ENCODE measurements at places on chromosomes 16 and 17.
A peak's percentile ranks its signal among the peaks of the same experiment; 100 is the strongest.

DNA sequence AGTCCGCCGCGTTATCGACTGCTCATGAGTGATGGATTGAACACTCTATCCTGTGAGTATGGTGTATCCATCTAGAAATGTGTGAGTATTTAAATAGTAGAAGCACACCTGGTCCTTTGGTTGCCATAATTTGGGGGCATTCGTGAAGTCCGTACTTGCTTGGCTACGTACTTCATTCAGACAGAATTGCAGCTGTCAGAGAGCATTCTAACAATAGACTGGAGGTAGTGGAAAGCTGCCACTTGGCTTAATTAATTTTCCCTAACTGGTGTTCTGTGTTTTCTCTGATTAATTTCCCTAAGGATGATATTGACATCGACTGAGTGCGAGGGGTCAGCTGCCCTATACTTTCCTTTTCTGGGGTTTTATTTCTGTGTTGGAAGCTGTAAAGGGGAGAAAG, 14.1 kb downstream of the RPA1 start:
- DNase-seq = no peak

GRCh38 chr16:28866454-28866804, 2.8 kb downstream of the SH2B1 start:
- DNase-seq = no peak

DNA sequence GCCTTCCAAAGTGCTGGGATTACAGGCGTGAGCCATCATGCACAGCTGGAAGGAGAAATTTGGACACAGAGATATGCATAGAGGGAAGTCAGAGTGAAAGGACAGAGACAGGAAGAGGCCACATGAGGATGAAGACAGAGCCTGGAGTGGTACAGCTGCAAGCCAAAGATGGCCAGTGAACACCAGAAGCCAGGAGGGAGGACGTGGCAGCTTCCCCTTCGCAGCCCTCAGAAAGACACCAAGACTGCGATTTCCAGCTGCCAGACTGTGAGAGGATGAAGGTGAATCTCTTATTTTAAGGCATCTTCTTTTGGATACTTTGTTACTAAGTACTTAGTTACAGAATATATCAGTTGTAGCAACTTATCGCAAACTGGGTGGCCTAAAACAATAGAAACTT, 60.5 kb upstream of the PLCG2 start:
- peak; percentile 57 for DNase-seq

- DNase-seq = no peak
Measured at GRCh38 chr17:35807371-35808144, 1.7 kb upstream of the TAF15 start.

GRCh38 chr16:81728435-81728834, 50.7 kb upstream of the PLCG2 start:
- DNase-seq = no peak

GRCh38 chr17:77414811-77415400, 274.1 kb downstream of the SEC14L1 start:
- DNase-seq = no peak

DNA sequence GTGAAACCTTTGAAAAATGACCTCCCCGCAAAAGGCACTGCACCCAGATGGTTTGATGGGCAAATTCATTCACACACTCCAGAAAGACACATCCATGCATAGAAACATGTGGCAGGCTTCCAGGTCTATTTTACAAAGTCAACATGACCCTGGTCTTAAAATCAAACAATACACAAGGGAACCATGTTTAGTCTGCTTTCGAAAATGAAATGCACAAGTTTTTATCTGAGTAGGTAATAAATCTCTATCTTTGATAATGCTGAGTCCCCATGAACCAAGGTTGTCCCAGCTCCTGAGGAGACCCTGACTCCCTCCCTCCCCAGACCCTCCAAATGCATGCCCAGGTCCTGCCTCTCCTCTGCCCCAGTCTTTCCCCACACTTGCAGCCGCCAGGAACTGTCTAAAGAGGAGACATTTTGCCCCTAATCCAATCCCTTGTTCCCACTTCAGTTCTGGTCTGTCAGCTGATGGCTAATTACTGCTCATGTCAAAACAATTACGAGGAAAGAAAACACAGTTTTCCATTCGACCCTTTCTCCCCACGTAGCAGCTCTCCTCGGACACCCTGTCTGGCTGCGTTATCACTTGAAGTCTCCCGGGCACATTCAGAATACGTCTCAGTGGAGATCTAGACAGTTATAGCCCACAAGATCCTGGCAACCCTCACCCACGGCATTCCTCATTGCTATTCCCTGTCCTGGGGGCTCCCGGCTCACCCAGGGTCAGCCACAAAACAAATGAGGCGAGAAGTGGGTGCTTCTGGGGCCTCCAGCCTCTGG, 68.8 kb upstream of the RCVRN start:
- no peak for DNase-seq

GRCh38 chr16:15853021-15853420, 3.8 kb downstream of the MYH11 start:
- DNase-seq = no peak

- DNase-seq = no peak
Measured at GRCh38 chr17:7225711-7226331, 6.1 kb downstream of the ACADVL start.

GRCh38 chr17:82864713-82865248, 25.0 kb upstream of the ZNF750 start:
- no peak for DNase-seq

DNA sequence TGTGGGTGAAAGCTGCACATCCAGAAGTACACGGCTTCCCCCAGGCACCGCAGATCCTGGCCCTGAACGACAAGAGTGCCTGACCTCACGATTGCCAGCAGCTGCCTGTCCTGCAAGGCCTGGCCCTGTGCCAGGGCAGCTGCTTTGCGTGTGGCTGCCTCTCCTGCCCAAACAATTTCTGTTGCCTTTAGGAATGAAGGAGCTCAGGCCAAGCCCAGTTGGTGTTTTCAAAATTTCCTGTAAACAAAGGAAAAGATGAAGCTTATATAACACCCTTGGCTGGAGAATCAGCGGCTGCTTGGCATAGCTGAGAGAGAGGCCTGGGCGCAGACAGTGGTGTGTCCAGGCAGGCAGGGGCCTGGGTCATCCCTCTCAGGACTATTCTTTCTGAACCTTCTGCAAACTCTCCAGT, 11.7 kb upstream of the SLC47A2 start:
- DNase-seq = peak; percentile 75

DNA sequence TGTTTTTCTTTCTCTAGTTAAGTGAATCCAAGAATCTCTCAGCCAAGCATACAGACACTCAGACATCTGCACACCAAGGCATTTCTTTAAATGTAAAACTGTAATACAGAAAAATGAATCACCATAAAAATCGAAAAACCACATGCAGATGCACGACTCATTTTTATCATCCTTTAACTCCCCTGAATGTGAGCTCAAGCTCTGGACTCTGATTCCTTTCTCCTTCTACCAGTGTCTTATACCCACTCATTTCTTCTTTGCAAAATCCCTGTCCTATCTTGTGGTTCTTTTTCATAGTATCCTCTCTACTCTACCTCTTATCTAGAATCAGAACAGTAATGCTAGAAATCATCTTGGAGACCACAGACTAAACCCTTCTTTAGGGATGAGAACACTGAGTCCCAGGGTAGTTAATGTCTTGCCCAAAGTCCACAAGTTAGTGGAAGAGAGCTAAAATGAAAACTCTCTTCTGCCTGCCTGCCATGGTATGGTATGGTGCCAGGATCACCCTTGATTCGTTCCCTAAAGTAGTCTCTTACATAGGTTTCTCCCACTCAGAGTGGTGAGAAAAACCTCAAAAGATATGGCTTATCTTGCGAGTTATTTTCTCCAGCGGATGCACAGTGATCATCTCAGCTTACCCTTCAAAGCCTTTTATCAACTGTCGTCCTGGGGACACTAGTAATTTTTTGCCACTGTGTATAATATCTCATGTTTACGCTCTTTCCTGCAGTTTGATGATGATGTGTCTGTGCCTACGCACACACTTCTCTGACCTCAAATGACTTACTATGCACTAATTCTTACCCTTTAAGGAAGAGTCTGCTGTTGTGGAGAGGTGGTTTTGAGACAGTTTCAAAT, 30.2 kb downstream of the BRD7 start:
- DNase-seq = peak; percentile 64

- no peak for DNase-seq
Measured at GRCh38 chr17:38727736-38728135, 2.4 kb upstream of the CISD3 start.

GRCh38 chr17:32143527-32143870, 1.2 kb downstream of the RHOT1 start:
- DNase-seq = peak; percentile 32

GRCh38 chr17:63645775-63646487, 23.7 kb downstream of the MAP3K3 start:
- DNase-seq = no peak

DNA sequence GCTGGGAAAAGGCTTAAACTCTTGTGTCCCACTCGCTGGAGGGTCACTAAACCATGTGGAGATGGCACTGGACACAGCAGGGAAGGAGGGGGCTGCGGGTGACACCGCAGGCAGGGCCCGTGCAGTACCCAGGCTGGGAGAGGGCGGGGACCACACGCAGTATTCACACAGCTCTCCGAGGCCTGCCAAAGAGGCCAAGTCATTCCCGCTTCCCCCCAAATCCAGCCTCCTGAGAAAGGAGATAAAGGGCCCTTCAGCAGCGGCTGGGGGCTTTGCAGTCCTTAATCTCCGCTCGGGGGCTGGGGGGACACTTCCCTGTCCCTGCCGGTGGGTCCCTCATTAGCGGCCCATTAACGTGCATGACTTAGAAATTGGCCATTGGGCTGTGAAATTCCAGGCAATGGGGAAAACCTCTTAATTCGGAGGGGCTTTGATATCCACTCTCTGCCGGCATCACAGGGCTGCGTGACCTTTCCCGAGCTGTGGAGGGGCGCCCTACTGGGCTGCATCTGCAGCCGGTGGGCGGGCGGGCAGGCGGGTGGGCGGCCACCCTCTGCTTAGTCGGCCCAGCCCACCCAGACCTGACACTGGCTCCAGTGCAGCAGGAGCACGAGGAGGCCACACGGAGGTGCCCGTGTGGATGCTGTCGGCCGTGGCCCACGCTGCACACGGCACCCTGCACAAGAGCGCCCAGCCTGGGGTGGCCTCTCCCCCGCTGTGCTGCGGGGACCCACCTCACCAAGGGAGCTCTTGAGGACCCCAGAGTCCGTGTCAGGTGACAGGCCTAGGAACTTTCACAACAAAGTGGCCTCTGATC, 2.6 kb upstream of the SLC38A8 start:
- no peak for DNase-seq

DNA sequence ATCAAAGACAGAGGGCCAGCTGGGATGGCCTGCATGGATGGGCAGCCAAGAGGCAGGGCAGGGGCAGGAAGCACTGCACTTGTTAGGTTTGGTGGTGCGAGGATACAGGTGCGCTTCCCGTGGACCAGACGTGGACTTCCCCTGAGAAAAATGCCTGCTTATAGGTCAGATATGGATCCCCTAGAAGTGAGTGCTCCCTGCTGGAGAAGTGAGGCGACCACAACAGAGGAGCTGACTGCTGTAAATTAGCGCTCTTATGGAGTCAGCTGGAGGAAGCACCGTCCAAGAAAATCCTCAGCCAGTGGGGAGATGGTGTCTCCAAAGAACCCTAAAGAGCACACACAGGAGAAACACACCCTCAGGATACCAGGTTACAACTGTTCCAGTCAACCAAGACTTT, 27.7 kb upstream of the CCDC182 start:
- DNase-seq = peak; percentile 11

DNA sequence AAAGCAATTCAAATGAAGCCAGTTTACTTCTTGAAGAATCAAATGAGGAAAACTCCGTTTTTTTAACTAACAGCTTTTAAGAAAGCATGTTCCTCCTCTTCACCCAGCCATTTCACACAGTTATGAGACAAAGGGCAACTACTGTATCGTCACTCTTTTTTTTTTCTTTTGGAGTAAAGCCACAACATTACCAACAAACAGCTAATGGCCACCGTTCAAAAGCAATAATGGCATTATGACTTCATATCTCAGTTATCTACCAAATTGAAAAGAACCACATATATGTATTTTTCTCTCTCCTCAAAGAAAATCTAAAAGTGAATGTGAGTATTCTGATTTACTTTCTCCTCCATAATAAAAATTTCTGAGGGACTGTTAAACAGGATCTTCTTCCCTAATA, 14.5 kb downstream of the GRB2 start:
- DNase-seq = no peak

DNA sequence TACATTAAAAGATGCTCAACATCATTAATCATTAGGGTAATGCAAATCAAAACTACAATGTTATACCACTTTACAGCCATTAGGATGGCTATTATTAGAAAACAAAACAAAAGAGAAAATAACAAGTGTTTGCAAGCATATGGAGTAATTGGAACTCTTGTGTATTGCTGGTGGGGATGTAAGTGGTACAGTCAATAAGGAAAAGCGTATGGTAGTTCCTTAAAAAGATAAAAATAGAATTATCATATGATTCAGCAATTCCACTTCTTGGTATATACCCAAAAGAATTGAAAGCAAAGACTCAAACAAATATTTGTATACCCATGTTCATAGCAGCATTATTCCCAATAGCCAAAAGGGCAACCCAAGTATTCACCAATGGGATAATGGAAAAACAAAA, 1.4 kb upstream of the CAPNS2 start:
- no peak for DNase-seq

- no peak for DNase-seq
Measured at GRCh38 chr17:72538443-72538842, 417.6 kb downstream of the SOX9 start.

GRCh38 chr17:8185582-8186445, 4.2 kb downstream of the BORCS6 start:
- DNase-seq = peak; percentile 89

DNA sequence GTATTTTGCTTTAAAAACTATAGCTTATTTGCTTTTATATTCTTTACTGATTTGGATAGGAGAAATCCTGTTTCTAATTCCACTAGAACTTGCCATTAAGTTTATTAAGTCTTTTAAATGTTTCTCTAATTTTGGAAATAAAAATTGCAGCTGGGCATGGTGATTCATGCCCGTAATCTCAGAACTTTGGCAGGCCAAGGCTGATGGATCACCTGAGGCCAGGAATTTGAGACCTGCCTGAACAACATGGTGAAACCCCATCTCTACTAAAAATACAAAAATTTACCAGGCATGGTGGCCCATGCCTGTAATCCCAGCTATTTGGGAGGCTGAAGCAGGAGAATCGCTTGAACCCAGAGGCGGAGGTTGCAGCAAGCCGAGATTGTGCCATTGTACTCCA, 30.7 kb downstream of the DNAH17 start:
- no peak for DNase-seq

All from hematopoietic multipotent progenitor cell treated with erythropoietin and hydrocortisone succinate and interleukin-3 and kit ligand, for 4 days (in vitro differentiated cells).